Frontal cortex (tissue), 4 donors: ENCODE measurements at places on chromosomes 12 and 14. TPM values are rescaled to one million over a fixed set of nuclear protein-coding genes. Genes with fewer than 3 reads are reported as not detected.

- no peak for DNase-seq
Measured at GRCh38 chr12:61514016-61514415, 746.2 kb upstream of the USP15 start.

- no peak for DNase-seq
Measured at GRCh38 chr12:51815571-51815970, 32.9 kb downstream of the FIGNL2 start.

DNA sequence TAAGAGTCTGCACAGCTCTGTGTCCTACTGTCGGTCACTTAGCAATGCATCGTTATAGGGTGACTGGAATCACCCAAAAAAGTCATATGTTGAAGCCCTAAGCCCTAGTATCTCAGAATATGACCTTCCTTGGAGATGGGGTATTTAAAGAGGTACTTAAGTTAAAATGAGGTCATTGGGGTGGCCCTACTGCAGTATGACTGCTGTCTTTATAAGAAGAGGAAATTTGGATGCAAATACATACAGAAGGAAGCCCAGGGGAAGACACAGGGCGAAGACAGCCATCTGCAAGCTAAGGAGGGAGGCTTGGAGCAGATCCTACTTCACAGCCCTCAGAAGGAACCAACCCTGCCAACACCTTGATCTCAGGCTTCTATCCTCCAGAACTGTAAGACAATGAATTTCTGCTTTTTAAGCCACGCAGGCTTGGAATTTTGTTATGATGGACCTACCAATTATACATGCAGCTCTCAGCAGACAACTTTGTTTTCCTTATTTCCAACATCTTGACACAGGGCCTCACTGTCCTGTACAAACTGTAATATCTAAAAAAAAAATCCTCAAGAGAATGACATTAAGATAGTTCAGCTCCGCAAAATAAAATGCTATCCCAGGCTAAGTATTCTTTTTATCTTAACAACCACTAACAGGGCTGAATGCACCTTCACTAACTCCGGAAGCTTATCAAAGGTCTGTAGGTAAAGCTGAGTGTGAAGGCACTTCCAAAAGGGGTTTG is 40.4 kb downstream of the ZFP36L1 start:
- DNase-seq = no peak

DNA sequence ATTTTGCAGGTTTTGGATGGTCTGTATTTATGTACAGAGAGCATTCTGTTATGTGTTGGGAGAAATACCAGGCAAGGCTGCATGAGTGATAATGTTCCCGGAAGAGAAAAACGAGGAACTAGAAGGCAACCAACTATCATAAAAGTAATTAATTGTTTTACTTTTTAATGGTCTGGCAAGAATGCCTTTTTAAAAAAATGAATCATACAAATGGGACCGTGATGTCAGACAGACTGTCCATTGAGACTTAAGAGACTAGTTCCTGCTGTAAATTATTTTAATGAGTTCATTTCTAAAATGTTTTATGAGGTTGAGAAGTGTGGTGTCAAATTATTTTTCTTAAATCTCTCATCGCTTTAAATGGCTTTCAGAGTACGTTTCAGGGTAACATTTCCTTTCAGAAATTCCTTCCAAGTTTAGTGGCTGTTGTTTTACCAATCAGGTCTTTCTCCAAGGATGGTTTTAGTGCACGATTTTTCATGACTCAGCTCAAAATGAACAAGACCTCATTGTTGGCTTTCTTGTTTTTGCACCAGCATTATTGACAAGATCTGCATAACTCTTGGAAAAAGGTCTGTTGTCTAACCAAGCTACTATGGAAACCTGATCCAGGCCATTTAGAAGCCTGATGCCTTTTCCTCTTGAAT is 86.1 kb upstream of the ARHGAP5 start:
- no peak for DNase-seq

- no peak for DNase-seq
Measured at GRCh38 chr12:25082628-25083027, 112.3 kb downstream of the DNAI7 start.

DNA sequence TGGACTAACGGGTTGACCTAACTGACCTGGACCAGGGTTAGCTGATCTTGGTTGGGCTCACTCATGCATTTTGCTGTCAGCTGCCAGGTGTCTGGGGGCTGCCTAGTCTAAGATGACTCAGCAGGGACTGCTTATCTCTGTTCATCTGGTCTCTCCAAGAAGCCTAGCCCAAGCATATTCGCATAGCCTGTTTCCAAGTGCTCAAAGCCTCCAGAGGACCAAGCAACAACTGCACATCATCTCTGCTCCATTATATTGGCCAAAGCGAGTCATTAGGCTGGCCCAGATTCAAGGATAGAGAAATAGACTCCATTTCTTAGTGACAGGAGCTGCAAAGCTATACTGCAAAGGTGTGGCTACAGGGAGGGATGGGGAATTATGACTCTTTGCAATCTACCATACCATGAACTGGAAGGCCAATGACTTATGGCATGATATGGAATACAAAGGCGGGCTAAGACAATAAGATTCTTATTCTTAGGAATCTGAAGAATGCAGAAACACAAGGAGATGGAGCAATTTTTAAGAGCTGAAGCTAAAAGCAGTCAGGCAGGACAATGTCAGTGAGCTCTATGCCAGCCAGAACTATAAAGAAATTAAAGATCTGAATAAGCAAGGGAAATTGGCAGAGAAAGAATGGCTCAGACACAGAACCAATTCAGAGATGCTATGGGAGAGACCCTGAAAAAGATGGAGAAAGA is 194.6 kb upstream of the FSCB start:
- no peak for DNase-seq

GRCh38 chr12:22447223-22447622 is 97.1 kb downstream of the C2CD5 start:
- no peak for DNase-seq

DNA sequence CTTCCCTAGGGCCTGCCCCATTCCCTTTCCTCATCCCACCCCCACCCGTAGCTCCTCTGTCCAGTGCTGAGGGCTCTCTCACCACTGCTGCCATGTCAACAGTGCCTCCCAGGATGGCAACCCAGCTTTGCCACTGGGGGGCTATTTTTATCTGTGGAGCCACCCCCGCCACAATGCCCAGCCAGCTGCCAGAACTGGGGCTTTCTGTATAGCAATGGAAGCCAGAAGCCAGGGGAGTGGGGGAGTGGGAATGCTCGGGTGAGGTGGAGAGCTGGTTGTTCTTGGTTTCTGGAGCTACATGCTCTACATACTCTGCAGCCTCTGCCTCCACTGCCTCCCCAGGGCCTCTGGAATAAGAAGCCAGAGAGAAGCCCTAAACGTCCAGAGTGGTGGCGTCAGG is 8.9 kb downstream of the PDE1B start:
- no peak for DNase-seq

GRCh38 chr14:61602733-61603077 is 92.6 kb upstream of the HIF1A start:
- no peak for DNase-seq

- DNase-seq = no peak
Measured at GRCh38 chr14:54792288-54792687, 110.3 kb downstream of the GCH1 start.

DNA sequence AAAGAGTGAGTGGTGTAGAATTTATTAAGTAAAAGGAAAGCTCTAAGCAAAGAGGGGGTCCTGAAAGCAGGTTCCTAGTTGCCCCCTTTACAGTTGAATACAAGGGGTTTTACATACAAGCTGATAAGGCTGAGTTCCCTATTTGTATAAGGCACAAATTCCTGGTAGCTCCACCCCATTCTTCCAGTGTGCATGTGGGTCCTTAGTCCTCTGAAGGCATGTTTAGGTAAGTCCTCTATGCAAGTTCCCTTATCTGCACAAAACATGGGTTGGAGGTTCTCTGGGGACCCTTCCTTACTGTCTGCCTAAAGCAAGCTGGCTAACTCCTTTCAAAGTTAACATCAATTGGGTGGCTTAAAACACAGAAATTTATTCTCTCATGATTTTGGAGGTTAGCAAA is 2.9 kb upstream of the FAR2 start:
- no peak for DNase-seq

- no peak for DNase-seq
Measured at GRCh38 chr14:20383032-20383431, 30.3 kb downstream of the TEP1 start.

DNA sequence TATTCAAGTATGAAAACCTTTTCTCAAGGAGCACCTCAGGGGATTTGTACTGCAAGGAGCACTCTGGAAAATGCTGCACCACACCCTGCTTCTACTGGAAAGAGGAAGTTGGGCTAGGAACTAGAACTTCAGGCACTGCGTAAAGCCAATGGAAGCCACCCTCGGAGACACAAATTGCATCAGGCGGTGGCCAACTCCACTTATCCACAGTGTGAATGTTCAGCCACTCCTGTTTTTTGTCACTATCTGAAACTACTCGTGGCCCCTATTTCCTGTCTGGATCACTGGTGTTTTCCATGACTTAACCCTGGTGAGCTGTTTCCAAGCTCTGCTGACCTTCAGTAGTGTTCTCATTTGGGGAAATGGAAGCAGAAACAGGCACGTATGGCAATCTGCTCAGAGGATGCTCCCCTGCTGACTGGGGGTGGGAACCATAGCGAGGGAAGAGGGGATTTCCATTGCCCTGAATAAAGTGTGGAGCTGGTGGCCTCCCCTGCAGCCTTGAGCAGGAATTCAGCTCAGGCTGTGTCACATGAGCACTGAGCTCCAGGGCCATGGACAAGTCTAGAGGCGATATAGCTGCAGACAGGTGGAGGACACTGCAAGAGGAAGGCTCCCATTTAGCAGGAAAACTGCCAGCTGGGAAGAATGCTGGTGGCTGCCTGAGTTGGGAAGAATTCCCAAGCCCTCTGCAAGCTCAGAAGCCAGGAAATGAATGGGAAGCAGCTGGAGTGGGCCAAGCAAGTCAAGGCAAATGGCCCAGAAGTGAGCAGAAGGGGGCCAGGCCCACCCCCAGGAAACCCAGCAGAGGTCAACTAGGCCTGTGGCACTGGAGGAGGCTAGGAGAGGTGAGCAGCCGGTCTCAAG is 50.5 kb upstream of the RAP1B start:
- no peak for DNase-seq

DNA sequence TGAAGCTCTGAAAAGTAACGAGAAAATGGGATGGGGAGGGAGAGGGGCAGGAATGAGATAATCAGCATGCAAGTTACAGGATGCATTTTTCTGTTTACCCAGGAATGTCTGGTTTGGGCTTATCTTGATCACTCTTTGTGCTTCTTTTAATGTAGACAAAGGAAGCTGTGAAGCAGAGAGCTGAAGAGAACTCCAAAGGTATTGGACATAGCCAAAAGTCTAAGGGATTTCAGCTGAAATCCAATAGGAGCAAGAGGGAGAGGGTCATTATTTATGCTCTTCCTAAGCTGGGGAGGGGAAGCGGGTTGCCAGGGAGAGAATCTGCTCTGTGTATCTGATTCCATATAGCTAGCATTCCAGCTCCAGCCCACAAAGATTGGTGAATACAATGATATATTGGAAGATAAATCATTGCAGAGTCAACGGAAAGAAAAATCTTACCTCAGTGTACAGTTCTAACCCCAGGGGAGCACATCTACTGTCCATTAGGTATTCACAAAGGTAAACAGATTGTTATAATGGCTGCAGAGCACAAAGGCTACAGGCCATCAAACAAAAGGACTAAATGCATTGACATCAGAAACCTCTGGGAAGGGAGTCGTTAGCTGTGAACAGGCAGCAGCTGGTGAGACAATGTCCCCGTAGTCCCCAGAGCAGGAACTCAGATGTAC is 61.0 kb upstream of the PELI2 start:
- DNase-seq = no peak

The CMA1 gene
- total RNA-seq = not detected

The STON2 gene
- 19.2 TPM for total RNA-seq

The NID2 gene
- total RNA-seq = 8.2 TPM

The PLEKHA5 gene
- 69.7 TPM for total RNA-seq

The GLI1 gene
- total RNA-seq = under 0.01 TPM

The WBP11 gene
- 20.8 TPM for total RNA-seq
